ENCODE measurements at places on chromosomes 5 and 9. TPM values are rescaled to one million over a fixed set of nuclear protein-coding genes. Genes with fewer than 3 reads are reported as not detected.

Gene IL9
- total RNA-seq: not detected

DNA sequence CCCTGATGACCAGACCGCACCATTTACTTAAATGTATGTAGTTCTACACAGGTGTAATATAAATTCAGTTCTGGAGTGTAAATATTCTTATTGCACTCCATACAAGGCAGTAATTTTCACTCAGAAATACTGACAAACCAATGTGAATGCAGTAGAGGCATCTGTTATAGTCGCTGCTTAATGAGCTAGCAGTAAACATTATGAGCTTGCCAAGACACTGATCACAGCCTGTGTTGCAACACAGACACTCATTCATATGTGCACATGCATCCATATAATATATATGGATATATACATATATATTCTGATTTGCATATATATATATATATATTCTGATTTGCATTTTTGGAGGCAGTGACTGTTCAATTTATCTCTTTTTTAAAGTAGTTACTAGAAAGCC, 435.1 kb upstream of the ST8SIA4 start:
- no peaks in the 10 kb centered on the region for H3K4me1 ChIP-seq
- no peak overlapping the region for H3K4me3 ChIP-seq
- DNase-seq: no peak
- H3K27ac ChIP-seq: no peak overlapping the region

Gene MEF2C
- 1.5 TPM for total RNA-seq

GRCh38 chr9:7976167-7976755, 176.7 kb upstream of the DMAC1 start:
- H3K27ac ChIP-seq: peak overlapping the region; percentile 76
- no peaks in the 10 kb centered on the region for H3K27me3 ChIP-seq
- H3K4me3 ChIP-seq: no peak overlapping the region
- peaks cover 49% of the 10 kb centered on the region for H3K4me1 ChIP-seq
- no peaks in the 10 kb centered on the region for H3K36me3 ChIP-seq

DNA sequence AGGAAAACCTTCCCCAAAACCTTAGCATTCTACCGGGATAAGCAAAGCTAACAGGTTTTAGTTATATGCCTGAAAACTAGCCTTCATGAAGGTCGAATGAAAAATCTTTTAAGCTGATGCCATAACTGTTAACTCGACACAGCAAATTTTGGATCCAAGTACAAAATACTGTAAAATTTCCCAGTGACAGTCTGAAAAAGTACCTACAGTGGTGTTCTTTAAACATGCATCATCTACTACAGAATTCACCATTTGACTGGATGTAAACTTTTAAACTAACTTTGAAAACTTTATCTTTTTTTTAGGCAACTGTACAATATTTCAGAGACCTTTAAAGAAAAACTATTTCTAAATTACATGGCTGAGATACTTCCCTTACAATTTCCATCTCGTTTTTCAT, 791 bp downstream of the RAPGEF6 start:
- H3K27ac ChIP-seq: peak overlapping the region; percentile 95
- H3K27me3 ChIP-seq: no peaks in the 10 kb centered on the region
- peak overlapping the region; percentile 42 for H3K4me3 ChIP-seq
- no peaks in the 10 kb centered on the region for H3K36me3 ChIP-seq
- H3K4me1 ChIP-seq: peaks cover 5% of the 10 kb centered on the region

Gene PTGR1
- 46.9 TPM for total RNA-seq

DNA sequence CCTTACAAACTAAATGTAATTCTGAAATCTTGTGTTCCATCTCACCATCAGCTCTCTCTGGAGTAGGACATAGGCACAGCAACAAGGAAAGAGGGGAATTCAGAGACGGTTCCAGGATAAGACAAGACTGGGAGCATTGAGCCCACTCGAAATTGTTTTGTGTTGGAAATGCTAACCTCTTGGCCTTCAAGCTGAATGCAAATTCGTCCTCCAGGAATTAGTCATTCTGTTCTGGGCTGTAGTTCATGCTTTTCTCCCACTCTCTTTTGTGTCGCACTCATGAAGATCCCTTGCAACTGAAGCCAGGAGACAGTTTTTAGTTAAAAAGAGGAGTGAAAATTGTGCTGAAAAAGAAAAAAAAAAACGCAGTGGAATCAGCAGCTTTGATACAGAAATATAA, 121.7 kb upstream of the SEMA6A start:
- DNase-seq: no peak
- H3K4me3 ChIP-seq: no peak overlapping the region
- no peaks in the 10 kb centered on the region for H3K36me3 ChIP-seq
- no peak overlapping the region for H3K27ac ChIP-seq

DNA sequence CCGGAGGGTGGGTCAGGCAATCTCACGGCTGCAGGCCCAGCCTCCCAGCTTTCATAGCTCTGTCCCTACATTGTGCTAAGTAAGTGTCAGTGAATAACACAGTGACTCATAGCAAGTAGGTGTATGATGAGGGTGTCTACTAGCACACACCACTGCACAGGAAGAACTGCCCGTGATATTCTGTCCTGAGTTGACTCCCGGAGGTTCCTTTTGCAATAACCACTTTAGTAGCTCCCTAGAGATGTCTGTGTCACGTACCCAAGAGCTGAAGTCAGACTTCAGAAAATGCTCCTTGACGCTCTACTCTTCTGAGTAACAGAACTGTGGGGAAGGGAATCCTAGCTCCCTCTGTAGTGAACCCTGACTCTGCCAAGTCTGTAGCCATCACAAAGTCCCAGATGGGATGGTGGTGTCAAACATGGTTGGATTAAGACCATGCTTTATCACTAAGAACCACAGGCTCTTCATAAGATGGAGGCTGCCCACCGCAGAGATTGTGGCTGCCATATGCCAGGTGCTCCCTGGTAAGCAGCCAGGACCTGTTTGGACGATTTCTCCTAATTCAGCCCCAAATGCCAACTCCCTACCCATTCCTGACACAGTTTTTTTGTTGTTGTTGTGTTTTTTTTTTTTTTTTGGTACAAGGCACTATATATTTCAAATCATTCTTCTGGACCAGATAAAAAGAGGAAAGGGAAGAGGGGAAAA, 352.6 kb upstream of the PANK3 start:
- no peak for DNase-seq
- no peak overlapping the region for H3K27ac ChIP-seq
- H3K4me1 ChIP-seq: no peaks in the 10 kb centered on the region
- no peak overlapping the region for H3K4me3 ChIP-seq
- no peaks in the 10 kb centered on the region for H3K36me3 ChIP-seq
- H3K27me3 ChIP-seq: no peaks in the 10 kb centered on the region

DNA sequence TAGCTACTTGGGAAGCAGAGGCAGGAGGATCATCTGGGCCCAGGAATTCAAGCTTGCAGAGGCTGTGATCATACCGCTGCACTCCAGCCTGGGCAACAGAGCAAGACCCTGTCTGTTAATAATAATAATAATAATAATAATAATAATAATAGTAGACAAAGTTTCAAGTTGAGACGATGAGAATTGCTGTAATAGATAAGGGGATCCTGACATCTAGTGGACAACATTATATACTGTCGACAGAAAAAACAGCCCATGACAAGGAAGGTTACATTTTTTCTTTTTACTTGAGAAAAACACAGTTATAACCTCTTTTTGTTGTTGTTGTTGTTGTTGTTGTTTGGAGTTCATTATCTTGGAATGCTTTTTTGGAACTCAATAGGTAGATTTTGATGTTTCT, 35.3 kb downstream of the NDFIP1 start:
- H3K36me3 ChIP-seq: peaks cover 3% of the 10 kb centered on the region
- H3K4me3 ChIP-seq: no peak overlapping the region
- DNase-seq: peak; percentile 14

GRCh38 chr9:100284247-100284646, 68.5 kb downstream of the TEX10 start:
- H3K27ac ChIP-seq: no peak overlapping the region
- DNase-seq: no peak
- H3K4me3 ChIP-seq: no peak overlapping the region
- no peaks in the 10 kb centered on the region for H3K4me1 ChIP-seq
- H3K27me3 ChIP-seq: no peaks in the 10 kb centered on the region

Gene ADCY2
- total RNA-seq: not detected

- H3K4me1 ChIP-seq: no peaks in the 10 kb centered on the region
- H3K36me3 ChIP-seq: no peaks in the 10 kb centered on the region
- H3K27ac ChIP-seq: no peak overlapping the region
- DNase-seq: no peak
- H3K27me3 ChIP-seq: no peaks in the 10 kb centered on the region
Observed at GRCh38 chr5:82356808-82357671, 78.9 kb upstream of the RPS23 start.

DNA sequence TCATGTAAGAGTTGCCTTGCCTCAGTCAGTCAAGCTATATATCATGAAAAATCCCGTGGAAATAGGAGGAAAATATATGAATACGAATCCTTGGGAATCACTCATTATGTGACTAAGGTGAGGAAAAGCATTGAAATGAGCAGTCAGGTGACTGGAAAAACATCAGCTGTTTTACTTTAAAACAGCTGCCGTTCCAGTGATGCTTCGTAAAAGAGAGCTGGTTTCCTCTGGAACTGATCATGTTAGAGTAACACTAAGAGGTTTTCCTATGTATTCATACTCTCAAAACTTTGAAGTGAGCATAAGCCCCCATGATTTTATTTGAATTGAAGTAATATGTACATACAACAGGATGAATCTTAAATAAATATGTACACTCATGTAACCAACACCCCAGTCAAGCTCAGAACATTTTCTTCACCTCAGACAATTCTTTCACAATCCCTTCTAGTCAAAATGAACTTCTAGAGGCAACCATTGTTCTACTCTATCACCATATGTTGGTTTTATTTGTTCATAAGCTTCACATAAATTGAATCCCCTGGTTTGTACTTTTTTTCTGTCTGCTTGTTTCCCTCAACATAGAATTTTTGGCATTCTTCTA, 107.7 kb downstream of the SLC25A46 start:
- H3K4me1 ChIP-seq: no peaks in the 10 kb centered on the region
- no peak for DNase-seq
- no peak overlapping the region for H3K27ac ChIP-seq
- H3K36me3 ChIP-seq: no peaks in the 10 kb centered on the region
- H3K27me3 ChIP-seq: no peaks in the 10 kb centered on the region

DNA sequence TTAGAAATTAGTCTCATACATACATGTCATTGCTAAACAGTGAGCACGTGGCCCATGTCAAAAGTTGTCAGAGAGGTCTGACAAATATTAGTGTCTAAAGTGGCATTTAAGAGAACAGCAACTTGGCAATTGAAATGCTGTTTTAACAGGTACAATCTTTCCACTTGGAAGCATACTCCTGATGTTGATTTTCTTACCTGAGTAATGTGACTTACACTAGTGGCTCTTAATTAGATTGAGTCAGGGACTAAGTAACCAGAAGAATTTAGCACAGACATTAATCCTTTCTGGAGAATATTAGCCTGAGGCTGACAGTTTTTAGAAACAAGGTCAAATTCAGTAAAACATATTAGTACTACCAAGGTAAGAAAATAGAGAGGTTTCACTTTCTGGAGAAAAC, 357.0 kb upstream of the ZNF608 start:
- no peaks in the 10 kb centered on the region for H3K4me1 ChIP-seq
- no peak overlapping the region for H3K4me3 ChIP-seq
- DNase-seq: no peak
- H3K27me3 ChIP-seq: no peaks in the 10 kb centered on the region
- H3K27ac ChIP-seq: no peak overlapping the region

- H3K4me3 ChIP-seq: no peak overlapping the region
- H3K4me1 ChIP-seq: no peaks in the 10 kb centered on the region
- no peaks in the 10 kb centered on the region for H3K27me3 ChIP-seq
- H3K36me3 ChIP-seq: no peaks in the 10 kb centered on the region
- no peak overlapping the region for H3K27ac ChIP-seq
Observed at GRCh38 chr5:113900816-113901215, 387.3 kb downstream of the YTHDC2 start.

Gene EXOSC2
- 59.1 TPM for total RNA-seq

DNA sequence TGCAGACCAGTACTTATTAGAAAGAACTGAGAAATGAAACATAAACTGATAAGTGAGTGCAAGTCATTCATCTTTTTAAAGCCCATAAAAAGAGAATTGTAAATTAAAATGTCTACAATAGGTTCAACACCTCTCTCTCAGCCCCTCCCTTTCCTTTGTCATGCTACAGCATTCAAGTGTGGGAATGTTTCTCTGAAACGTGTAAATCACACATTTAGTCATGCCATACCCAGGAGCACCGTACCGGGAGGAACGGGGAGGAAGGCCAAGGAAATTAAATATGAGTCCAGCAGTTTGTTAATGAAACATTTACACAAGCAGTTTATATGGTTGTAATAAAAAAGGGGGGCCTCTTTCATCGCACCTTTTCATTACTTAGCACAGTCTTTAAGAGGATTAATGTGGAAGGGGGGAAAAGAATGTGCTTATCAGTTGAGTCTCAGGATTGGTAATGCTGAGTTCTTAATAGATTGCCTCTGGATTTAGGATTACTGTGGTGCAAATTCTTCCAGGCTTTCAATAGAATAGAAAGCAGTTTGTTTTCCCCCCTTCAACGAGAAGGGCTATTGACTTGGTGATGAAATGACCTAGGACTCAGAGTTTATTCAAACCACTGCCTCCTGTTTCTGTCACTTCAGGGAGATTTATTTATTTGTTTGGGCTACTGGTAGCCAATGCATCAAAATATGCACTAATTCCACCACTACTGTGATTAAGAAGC, 176.0 kb upstream of the ZNF608 start:
- no peaks in the 10 kb centered on the region for H3K36me3 ChIP-seq
- H3K27ac ChIP-seq: no peak overlapping the region
- peaks cover 53% of the 10 kb centered on the region for H3K4me1 ChIP-seq
- no peak for DNase-seq
- H3K27me3 ChIP-seq: no peaks in the 10 kb centered on the region

GRCh38 chr9:34957492-34958410, at the start of gene PHF24:
PHF24 (plus strand) TSS chr9:34958285; CDS start chr9:34971299, 13,014 bp downstream.
- H3K27me3 ChIP-seq: peaks cover 3% of the 10 kb centered on the region
- H3K4me3 ChIP-seq: peak within 1 kb of the TSS; percentile 30
- DNase-seq: no peak
- H3K4me1 ChIP-seq: 0 out of 2 replicates have a peak, but pooled peaks cover 3% of the 10 kb centered on the region

Gene RGS7BP
- not detected for total RNA-seq

DNA sequence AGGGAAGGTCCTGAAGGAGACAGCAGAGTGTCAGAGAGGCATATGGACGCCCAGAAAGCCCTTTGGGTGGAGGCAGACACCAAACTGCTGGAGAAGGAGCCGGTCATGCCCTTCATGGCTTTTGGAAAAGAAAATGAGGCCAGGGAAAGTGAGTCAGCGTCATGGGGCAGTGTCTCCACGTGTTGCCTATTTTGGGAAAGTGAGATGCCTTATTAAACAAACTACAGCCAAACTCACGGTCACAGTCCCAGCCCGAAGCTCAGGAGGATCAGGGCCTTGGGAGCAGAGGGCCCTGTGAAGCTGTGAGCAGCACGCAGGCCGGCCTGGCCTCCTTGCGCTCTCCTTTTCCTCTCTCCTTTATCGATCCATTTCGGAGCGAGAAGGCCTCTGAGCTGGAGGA, 25.0 kb downstream of the RGS3 start:
- DNase-seq: no peak
- H3K36me3 ChIP-seq: peaks cover 3% of the 10 kb centered on the region
- H3K4me1 ChIP-seq: no peaks in the 10 kb centered on the region
- H3K27me3 ChIP-seq: no peaks in the 10 kb centered on the region
- no peak overlapping the region for H3K27ac ChIP-seq
- no peak overlapping the region for H3K4me3 ChIP-seq

Gene MSANTD3
- total RNA-seq: 25.9 TPM

Gene CEL
- total RNA-seq: 1.9 TPM

Gene BHMT
- total RNA-seq: not detected

Gene ZNF169
- 3.7 TPM for total RNA-seq

All from Caco-2 (cell line).